ENCODE measurements at places on chromosomes 4 and X.

DNA sequence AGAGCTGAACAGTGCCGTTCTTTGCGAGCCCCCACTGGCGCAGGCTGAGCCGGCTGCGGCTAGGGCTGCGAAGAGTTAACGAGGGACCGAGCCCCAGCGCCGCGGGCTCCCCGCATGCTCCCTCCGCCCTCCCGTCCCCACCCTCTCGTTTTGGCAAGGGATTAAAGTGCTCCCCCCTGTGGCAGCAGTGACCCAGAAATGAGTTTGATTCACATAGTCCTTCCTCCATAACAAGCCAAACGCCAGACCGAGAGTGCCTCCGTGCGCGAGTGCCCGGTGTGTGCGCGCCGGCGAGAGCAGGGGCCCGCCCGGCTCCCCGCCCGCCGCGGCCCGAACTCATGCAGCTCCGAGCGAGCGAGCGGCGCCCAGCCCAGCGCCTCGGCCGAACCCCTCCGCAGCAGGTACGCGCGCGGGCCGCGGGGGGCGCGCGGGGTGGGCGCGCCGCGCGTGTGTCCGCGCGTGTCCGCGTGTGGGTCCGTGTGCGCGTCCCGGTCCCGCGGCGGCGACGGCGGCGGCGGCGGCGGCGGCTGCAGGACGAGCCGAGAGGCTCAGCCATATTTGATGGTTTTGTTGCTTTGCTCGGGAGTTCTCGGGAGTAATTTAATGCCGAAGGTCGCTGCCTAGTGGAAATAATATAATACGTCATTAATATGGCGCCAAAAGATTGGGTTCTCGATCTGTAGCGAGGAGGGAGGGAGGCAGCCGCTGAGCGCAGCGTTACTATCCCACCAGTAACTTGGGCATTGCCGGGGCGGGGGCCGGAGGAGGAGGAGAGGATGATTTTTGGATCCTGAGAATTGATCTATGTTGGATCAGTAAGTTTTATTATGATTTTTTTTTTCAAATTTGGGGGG, at the start of gene JADE1:
JADE1 (plus strand) TSS at position 224 of the 854 bp plus-strand sequence. CDS start 22,059 bp downstream, outside the sequence.
- peak; percentile 86 for DNase-seq

- no peak for DNase-seq
Observed at GRCh38 chrX:69032601-69033000, 132.7 kb downstream of the PJA1 start.

DNA sequence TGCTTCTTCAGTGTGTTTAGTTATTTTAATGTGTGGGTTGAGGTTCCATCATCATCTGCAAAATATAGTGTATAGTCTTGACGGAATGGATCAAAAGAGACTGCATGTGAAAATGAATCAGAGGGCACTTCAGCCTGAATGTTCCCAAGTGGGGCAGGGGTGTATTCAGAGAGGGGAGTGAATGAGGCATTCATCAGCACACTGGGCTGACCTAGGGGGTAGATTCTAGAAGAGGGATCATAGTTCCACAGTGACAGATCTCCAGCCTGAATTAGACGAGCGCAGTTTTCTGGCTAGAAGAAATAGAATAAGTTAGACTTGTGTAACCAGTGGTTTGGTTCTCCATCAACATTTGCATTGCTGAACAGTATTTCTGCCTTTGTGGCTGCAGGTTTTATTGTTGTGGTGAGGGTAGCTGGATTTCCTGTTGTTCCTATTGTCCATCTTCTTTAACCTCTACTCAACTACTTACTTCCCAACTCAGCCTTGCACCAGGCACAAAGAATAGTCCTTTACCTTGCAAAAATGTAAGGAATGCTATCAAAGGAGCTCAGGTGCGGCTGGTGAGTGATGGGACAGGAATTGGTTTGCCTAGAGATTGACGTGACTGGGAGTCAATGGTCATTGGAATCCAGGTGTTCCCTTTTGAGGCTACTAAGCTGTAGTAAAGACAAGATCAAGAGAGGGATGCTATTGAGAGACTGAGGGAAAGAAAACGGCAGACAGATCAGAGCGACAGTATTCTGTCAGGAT, 50.9 kb downstream of the NAP1L5 start:
- no peak for DNase-seq

DNA sequence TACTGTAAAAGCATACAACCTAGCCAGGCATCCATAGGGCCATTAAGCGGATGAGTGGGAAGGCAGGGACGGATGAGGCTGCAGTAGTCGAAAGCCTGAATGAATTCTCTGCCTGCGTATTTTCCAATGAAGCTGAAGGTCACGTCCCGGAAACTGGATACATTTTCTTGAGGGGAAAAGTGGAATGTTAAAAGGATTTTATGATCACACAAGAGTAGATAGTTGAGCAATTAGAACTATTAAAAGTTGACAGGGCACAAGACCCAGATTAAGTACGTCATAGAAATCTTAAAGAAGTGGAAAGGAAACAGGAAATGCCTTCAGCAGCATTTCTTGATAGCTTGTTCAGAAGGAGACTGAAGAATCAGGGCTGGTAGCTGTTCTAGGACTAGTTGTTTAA, 98.3 kb upstream of the CXXC4 start:
- no peak for DNase-seq
